Lower lobe of right lung (tissue), 2 donors: ENCODE measurements at places on chromosomes 7 and 10. TPM values are rescaled to one million over a fixed set of nuclear protein-coding genes. Genes with fewer than 3 reads are reported as not detected.

The FOXI2 gene
- not detected for total RNA-seq

The IRF5 gene
- 46.0 TPM for total RNA-seq

The SKIDA1 gene
- total RNA-seq, result 0.95 TPM

- no peak overlapping the region for H3K4me3 ChIP-seq
- DNase-seq, result no peak
- no peaks in the 10 kb centered on the region for H3K36me3 ChIP-seq
- peaks cover 7% of the 10 kb centered on the region for H3K4me1 ChIP-seq
These were observed 86.4 kb downstream of the MICALL2 start for GRCh38 chr7:1372671-1373379.

DNA sequence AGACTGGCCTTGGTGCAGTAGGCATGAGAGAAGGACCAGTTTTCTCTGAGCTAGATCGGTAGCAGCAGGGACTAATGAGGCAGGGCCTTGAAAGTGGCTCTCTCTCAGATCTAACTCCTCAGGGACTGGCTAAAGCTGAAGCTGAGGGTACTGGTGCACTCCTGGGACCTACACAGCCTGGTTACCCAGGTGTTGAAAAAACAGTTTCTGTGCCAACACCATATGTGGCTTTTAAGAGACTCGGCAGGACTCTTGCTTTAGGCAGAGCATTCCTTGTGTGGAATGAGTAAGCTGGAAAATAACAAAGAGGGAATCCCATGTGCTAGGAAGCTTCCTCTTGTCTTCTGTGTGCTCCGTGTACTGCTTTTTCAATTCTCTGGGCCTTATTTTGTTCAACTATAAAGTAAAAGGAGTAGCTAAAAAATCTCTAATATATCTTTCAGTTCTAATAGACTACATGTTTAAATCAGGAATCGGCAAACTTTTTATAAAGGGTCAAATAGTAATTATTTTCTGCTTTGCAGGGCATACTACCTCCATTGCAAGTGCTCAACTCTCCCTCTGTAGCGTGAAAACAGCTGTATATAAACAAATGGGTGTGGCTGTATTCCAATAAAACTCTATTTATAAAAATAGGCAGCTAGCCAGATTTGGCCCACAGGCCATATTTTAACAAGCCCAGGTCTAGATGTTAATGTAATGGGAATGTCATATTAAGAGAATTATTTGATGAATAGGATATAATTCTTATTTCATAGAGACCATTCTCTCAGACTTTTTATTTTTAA is 186.1 kb upstream of the KAT6B start:
- H3K4me3 ChIP-seq, result no peak overlapping the region
- H3K27ac ChIP-seq, result no peak overlapping the region
- no peaks in the 10 kb centered on the region for H3K36me3 ChIP-seq
- no peak for DNase-seq
- no peaks in the 10 kb centered on the region for H3K4me1 ChIP-seq

DNA sequence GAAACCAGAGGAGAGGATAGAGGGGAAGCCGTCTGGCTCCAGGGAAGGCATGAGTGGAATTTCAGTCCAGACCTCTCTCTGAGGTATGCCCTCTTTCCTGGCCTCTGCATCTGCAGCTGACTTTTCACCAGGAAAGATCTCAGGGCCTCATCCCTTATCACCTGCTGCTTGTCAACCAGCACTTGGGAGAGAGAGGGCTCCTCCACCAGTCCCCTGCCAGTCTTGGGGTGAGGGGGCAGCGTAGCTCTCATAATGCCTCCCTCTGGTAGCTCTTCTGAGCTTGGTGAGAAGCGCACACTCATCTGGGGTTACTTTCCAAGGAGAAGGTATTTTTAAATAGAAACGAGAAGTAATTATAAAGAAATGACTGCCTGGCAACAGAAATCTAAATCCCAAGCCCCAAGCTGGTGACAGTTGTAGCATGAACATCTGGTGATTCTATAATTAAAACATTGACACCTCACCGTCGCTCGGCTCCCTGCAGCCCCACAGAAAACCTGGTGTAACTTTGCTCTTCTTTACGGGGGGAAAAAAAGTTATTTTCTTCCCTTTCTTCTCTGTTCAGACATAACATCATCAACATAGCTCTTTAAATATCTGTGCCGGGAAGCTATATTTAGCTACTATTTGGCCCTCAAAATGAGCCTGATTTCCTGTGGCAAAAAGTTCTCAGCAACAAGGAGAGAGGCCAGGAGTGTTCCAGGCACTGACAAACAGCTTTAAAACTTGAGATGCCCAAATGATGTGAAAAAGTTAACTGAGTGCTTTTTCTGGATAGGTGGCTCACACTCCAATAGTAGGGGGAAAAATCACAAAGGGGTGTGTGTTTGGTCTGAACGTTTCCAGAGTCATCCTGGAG is 26.9 kb downstream of the HIP1 start:
- peak overlapping the region; percentile 73 for H3K27ac ChIP-seq
- H3K27me3 ChIP-seq, result no peaks in the 10 kb centered on the region
- peaks cover 28% of the 10 kb centered on the region for H3K4me1 ChIP-seq
- H3K4me3 ChIP-seq, result no peak overlapping the region
- peak; percentile 0 for DNase-seq

- no peaks in the 10 kb centered on the region for H3K27me3 ChIP-seq
- H3K4me1 ChIP-seq, result no peaks in the 10 kb centered on the region
- H3K4me3 ChIP-seq, result no peak overlapping the region
- no peak overlapping the region for H3K27ac ChIP-seq
These were observed 100.1 kb downstream of the RAB11FIP2 start for GRCh38 chr10:117946525-117947070.

- H3K4me1 ChIP-seq, result peaks cover 38% of the 10 kb centered on the region
- peaks cover 51% of the 10 kb centered on the region for H3K36me3 ChIP-seq
- no peaks in the 10 kb centered on the region for H3K27me3 ChIP-seq
- H3K27ac ChIP-seq, result no peak overlapping the region
- no peak for DNase-seq
These were observed 23.9 kb upstream of the AP5Z1 start for GRCh38 chr7:4751398-4751947.

GRCh38 chr10:118990326-118990725 is 39.2 kb upstream of the NANOS1 start:
- no peak overlapping the region for H3K4me3 ChIP-seq
- H3K27ac ChIP-seq, result no peak overlapping the region
- DNase-seq, result no peak
- H3K27me3 ChIP-seq, result no peaks in the 10 kb centered on the region
- no peaks in the 10 kb centered on the region for H3K36me3 ChIP-seq
- H3K4me1 ChIP-seq, result no peaks in the 10 kb centered on the region

DNA sequence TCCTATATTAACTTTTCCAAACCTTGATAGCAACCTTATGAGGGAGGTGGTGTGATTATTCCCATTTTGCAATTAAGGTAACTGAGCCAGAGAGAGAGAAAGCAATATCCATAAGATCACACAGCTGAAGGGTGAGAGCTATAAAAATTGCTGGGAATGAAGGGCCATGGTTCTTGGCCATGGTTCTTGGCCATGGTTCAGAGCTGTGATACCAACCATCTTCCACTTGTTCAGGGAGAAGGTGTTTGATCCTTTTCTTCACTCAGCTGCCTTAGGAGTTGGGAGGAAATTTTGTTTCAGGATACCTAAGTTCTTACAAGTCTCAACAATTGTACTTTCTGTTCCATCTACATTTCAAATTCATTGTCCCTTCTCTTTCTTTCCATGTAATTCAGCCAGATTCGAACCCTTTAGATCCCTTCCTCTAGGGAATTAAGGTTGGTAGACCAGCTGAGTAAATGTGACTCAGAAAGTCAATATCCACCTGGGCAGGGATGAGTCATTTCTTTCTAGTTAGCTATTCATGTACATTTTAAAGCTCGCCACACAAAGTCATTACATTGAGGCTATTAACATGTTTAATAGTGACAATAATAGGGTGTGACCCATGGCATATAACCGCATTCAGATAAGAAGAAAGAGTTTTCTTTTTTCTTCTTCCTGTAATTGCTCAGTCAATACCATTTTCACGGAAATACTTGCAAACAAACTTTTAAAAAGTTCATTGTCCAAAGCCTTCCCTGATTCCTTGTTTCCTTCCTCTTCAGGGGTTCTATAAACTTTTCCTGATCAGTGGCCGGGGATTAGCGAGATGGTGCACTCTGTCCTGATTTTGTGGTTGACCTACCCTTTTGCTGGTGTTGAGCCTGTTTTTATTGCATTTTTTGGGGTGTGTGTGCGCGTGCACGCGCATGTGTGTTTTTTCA is 143.4 kb downstream of the TCF7L2 start:
- H3K27ac ChIP-seq, result peak overlapping the region; percentile 57
- H3K4me3 ChIP-seq, result no peak overlapping the region
- no peak for DNase-seq

DNA sequence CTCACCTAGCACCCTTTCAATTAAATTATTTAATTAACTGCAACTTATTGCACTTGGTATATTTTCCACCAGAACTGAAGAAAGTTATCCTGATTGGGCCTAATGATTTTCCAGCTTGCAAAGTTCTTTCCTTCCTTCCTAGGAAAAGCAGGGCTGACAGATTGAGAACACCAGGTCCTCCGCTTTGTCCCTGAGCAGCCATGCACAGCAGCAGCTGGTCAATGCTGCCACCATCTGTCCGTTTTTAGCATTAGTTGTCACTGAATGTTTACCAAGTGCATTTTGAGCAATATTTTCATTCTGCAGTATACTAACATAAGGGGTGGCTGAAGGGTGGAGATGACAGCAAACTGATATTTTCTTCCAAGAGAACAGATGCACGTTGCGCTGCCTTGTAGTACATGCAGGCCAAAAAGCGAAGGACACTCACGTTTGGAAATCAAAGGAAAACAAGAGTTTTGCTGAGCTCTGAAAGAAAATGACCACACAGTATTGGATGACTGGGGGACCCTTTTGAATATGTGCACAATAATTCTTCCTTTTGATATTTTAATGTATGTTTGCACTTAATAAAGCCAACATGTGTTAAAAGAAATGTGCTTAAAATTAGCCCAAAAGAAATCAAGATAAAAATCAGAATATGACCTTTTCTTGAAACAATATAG is 248.8 kb upstream of the PTN start:
- H3K27ac ChIP-seq, result no peak overlapping the region
- H3K4me3 ChIP-seq, result no peak overlapping the region

- no peak for DNase-seq
- no peaks in the 10 kb centered on the region for H3K4me1 ChIP-seq
- H3K27ac ChIP-seq, result no peak overlapping the region
These were observed 11.3 kb upstream of the HABP2 start for GRCh38 chr10:113541549-113541927.

GRCh38 chr7:129205126-129205818 is 16.8 kb downstream of the SMO start:
- H3K4me1 ChIP-seq, result no peaks in the 10 kb centered on the region
- H3K27ac ChIP-seq, result no peak overlapping the region
- no peak for DNase-seq
- H3K4me3 ChIP-seq, result no peak overlapping the region

- peaks cover 6% of the 10 kb centered on the region for H3K4me1 ChIP-seq
- no peak overlapping the region for H3K4me3 ChIP-seq
- H3K27ac ChIP-seq, result no peak overlapping the region
These were observed 81.6 kb downstream of the MGMT start for GRCh38 chr10:129548600-129548999.

- no peaks in the 10 kb centered on the region for H3K27me3 ChIP-seq
- no peaks in the 10 kb centered on the region for H3K4me1 ChIP-seq
- no peak for DNase-seq
- H3K36me3 ChIP-seq, result no peaks in the 10 kb centered on the region
These were observed 98.6 kb downstream of the BUB3 start for GRCh38 chr10:123252779-123253178.
